ENCODE measurements at places on chromosomes 1 and 21.
A peak's percentile ranks its signal among the peaks of the same experiment; 100 is the strongest.

GRCh38 chr1:246099570-246099969, 407.5 kb downstream of the SMYD3 start:
- no peaks in the 10 kb centered on the region for H3K4me1 ChIP-seq
- no peak overlapping the region for H3K4me3 ChIP-seq
- H3K27me3 ChIP-seq, result no peaks in the 10 kb centered on the region

GRCh38 chr21:36183144-36183795, 26.6 kb downstream of the DOP1B start:
- no peaks in the 10 kb centered on the region for H3K4me1 ChIP-seq
- DNase-seq, result no peak
- H3K27ac ChIP-seq, result no peak overlapping the region
- H3K4me3 ChIP-seq, result no peak overlapping the region
- peaks cover 3% of the 10 kb centered on the region for H3K36me3 ChIP-seq

DNA sequence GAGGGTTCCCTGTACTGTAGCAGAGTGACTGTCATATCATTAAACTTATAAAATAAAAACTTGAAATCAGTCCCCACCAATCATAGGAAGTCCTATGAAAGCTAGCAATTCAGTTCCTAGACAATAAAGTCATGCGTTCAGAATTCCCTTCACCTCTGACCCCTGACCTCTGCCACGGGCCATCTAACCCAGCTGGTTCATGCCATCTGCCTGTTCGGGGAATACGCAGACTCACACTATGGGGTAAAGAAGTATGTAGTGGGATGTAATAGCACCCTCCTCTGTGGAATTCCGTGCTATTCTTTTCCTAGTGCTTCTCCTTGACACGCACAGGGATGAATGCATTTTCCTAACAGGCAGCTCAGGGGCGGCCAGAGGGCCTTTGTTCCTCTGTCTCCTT, 2.1 kb downstream of the GSTM4 start:
- H3K36me3 ChIP-seq, result peaks cover 6% of the 10 kb centered on the region
- H3K4me3 ChIP-seq, result no peak overlapping the region
- no peak for DNase-seq
- peak overlapping the region; percentile 39 for H3K27ac ChIP-seq
- peaks cover 4% of the 10 kb centered on the region for H3K27me3 ChIP-seq
- H3K4me1 ChIP-seq, result peaks cover 4% of the 10 kb centered on the region

GRCh38 chr1:70077066-70077465, 128.3 kb downstream of the LRRC40 start:
- no peaks in the 10 kb centered on the region for H3K4me1 ChIP-seq
- H3K27ac ChIP-seq, result no peak overlapping the region
- no peak for DNase-seq
- H3K36me3 ChIP-seq, result peaks cover 3% of the 10 kb centered on the region
- H3K4me3 ChIP-seq, result no peak overlapping the region

- H3K27ac ChIP-seq, result peak overlapping the region; percentile 97
- peaks cover 37% of the 10 kb centered on the region for H3K4me1 ChIP-seq
- no peak for DNase-seq
- H3K36me3 ChIP-seq, result peaks cover 49% of the 10 kb centered on the region
- peak overlapping the region; percentile 83 for H3K4me3 ChIP-seq
- H3K27me3 ChIP-seq, result no peaks in the 10 kb centered on the region
These were observed 697 bp upstream of the C21orf91 start for GRCh38 chr21:17819877-17820229.

- peaks cover 67% of the 10 kb centered on the region for H3K27me3 ChIP-seq
- H3K27ac ChIP-seq, result no peak overlapping the region
- H3K4me3 ChIP-seq, result no peak overlapping the region
- no peaks in the 10 kb centered on the region for H3K4me1 ChIP-seq
- no peak for DNase-seq
- no peaks in the 10 kb centered on the region for H3K36me3 ChIP-seq
These were observed 22.3 kb downstream of the PPFIA4 start for GRCh38 chr1:203048555-203049051.

DNA sequence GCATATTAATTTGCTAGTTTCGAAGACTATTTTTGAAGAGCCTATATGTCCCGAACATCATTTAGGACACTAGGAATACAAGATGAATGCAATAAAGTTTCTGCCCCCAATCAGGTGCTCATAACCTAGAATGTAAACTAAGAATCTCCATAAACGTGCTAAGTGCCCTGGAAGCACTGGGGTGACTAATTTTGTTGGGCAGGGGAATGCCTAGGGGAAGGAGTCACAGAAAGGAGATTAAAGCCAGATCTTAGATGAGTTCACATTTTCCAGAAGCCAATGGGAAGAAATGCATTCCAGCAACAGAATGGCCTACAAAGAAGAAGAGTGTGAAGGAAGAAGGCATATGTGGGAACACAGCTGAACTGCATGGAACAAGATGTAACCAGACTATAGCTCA, 19.5 kb downstream of the SCYL3 start:
- H3K27ac ChIP-seq, result no peak overlapping the region
- no peak for DNase-seq
- H3K27me3 ChIP-seq, result no peaks in the 10 kb centered on the region
- H3K4me1 ChIP-seq, result peaks cover 13% of the 10 kb centered on the region

DNA sequence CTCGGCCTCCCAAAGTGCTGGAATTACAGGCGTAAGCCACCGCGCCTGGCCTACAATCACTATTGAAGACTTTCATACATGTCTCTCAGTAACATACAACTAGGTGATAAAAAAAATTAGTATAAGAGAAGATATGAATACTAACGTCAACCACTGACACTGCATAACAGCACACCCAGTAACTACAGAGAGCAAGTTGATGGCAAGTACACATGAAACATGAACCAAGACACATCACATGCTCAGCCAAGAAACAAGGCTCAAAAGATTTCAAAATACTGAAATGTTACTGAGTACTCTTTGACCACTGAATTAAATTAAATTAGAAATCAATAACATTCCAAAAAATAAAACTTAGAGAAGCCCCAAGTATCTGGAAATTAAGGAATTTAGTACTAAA, 168.1 kb downstream of the SLC45A1 start:
- H3K27ac ChIP-seq, result no peak overlapping the region
- H3K4me3 ChIP-seq, result no peak overlapping the region
- H3K4me1 ChIP-seq, result no peaks in the 10 kb centered on the region

DNA sequence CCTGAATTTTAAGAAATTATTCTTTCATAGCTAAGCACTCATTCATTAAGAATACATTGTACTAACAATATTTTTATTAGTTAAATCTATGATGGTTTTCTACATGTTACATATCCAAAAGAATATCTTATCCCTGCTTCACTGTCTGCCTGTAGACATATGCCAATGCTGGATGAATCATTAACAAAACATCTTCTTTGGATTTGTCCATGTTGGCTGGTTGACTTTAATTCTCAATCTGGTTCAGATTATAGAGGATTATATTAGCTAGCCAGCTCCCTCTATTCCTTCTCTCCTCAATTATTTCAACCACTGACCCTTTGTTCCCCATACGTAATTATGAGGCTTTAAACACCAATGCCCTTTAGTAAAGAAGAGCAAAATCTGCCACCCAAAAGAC, 138.9 kb upstream of the DMRTA2 start:
- no peak for DNase-seq
- peaks cover 6% of the 10 kb centered on the region for H3K36me3 ChIP-seq
- no peak overlapping the region for H3K4me3 ChIP-seq
- H3K4me1 ChIP-seq, result peaks cover 2% of the 10 kb centered on the region
- no peaks in the 10 kb centered on the region for H3K27me3 ChIP-seq
- H3K27ac ChIP-seq, result no peak overlapping the region

DNA sequence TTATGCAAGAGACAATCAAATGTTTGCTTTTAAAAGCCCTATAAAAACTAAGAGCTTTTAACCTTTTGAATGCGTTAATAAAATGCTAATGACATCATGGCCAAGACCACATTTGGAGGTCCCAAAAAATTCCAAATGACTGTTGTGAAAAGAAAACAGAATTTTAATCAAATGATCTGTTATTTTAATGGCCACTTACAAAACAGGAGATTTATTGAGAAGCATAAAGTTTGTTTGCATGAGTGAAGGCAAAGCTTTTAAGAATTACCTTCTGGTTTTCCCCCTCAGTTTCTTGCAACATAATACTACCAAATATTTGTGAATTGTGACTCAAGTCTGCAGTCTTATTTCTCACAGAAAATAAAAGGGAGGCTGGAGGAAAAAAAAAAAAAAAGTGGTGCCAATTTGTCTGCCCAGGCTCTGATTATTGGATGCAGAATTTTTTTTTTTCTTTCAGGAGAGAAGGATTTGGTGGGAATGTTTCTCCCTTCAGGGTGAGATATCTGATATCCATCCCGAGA, 60.7 kb downstream of the GORAB start:
- DNase-seq, result no peak
- no peak overlapping the region for H3K4me3 ChIP-seq
- H3K4me1 ChIP-seq, result no peaks in the 10 kb centered on the region
- peak overlapping the region; percentile 42 for H3K27ac ChIP-seq

DNA sequence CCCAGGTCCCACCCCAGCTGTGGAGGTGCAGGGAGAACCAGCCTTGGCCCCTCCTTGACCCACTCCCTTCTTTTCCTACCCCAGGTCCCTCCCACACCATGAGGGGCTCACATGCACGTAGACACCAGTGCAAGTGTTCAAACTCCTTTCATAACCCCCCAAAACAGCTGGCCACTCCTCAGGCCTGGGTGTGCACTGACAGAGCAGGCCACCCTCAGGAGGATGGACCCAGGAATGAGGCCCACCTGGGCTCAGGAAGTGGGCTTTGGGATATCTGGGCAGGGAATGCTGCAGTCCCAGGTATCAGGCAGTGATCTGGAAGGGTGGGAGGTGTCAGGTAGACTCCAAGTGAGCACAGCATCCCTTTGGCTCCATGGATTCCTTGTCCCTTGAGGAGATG, 723.8 kb downstream of the MATN1 start:
- no peak for DNase-seq
- no peaks in the 10 kb centered on the region for H3K27me3 ChIP-seq
- H3K4me3 ChIP-seq, result no peak overlapping the region
- no peaks in the 10 kb centered on the region for H3K36me3 ChIP-seq
- H3K27ac ChIP-seq, result no peak overlapping the region

DNA sequence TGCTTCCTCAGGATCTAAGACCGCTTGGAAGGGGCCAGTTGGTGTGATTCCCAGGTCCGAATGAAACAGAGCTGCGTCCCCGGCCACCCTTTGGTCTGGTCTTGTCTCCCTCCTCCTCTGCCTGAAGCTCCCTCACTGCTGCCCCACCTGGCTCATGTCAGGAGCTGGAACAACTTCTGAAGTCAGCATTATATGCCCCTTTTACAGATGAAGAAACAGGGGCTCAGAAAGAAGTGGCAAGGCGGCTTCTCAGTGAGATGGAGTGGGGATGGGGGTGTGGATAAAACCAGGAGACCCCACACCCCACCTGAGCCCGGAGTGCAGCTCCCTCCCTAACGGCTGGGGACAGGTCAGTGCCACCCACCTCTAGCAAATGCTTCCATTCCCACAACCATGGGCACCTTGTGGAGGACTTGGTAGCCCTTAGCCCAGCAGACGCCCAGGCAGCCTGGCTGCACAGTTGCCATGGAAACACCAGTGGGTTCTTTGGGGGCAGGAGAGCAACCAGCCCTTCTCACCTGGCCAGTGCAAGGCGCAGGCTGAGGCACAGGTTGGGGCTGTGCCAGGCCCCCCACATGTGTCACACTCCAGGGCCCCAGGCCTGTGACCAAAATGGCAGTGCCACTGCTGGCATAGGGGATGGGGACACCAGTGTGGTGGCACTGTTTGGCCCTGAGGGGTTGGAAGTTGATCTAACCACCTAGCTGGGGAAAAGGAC, 31.9 kb upstream of the ECE1 start:
- H3K4me3 ChIP-seq, result no peak overlapping the region
- H3K4me1 ChIP-seq, result peaks cover 39% of the 10 kb centered on the region
- H3K27me3 ChIP-seq, result no peaks in the 10 kb centered on the region

DNA sequence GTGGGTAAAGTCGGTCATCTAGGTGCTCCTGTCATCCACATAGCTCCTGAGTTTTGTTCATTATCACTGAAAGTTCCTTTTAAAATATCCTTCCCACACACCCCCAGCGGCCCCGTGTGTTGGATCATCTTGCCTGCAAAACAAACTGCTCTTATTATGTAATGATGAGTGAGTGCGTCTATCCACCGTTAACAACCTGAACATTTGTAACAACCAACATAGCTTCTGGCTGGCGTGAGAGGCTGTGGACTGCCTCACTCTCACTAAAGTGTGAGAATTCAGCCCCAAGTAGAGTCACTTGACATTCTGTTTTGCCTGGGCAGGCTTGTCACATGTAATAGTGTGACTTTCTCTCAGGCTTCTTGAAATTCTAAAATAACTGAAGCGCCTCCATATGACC, 14.5 kb upstream of the KCNA2 start:
- peaks cover 19% of the 10 kb centered on the region for H3K4me1 ChIP-seq
- no peaks in the 10 kb centered on the region for H3K27me3 ChIP-seq
- H3K27ac ChIP-seq, result peak overlapping the region; percentile 89
- H3K36me3 ChIP-seq, result peaks cover 19% of the 10 kb centered on the region

- peaks cover 4% of the 10 kb centered on the region for H3K4me1 ChIP-seq
- H3K27ac ChIP-seq, result no peak overlapping the region
- H3K27me3 ChIP-seq, result no peaks in the 10 kb centered on the region
- no peak for DNase-seq
- H3K4me3 ChIP-seq, result no peak overlapping the region
- H3K36me3 ChIP-seq, result no peaks in the 10 kb centered on the region
These were observed 172.6 kb downstream of the CHRM3 start for GRCh38 chr1:239558991-239559390.

- no peaks in the 10 kb centered on the region for H3K4me1 ChIP-seq
- DNase-seq, result no peak
- H3K27me3 ChIP-seq, result no peaks in the 10 kb centered on the region
- no peak overlapping the region for H3K4me3 ChIP-seq
These were observed 334.7 kb downstream of the AMY1C start for GRCh38 chr1:104084380-104084779.

DNA sequence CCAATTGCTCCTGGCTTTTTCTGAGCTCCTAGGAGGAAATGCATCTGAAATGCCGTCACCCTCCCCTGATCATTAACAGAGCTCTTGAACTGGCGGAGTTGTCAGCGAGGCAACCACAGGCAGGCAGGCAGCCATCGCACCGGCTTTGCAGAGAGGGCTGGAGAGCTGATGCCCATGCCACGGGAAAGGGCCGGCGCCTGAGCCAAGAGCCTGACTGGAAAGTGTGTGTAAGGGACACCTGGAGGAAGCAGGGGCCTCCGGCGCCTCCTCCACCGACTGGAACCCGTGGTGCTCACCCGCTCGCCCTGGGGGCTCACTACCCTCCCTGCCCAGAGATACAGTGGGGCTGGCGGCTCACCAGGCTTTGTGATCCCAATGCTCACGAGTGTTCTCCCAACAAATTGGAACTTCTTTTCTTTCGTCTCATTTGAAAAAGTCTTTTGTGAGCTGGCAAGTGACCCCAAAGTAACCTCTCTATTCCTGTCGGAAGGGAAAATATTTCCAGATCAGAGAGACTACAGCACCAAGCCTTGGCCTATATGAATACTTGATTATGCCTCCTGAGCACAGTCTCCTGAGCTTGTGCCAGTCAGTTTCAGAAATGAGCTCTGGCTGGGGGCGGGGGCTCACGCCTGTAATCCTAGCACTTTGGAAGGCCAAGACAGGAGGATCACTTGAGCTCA, 97.7 kb upstream of the SLC25A33 start:
- H3K4me1 ChIP-seq, result no peaks in the 10 kb centered on the region
- no peak for DNase-seq
- no peak overlapping the region for H3K27ac ChIP-seq

GRCh38 chr1:38790422-38791163, 69.0 kb downstream of the RRAGC start:
- H3K36me3 ChIP-seq, result no peaks in the 10 kb centered on the region
- H3K4me3 ChIP-seq, result no peak overlapping the region
- DNase-seq, result no peak
- no peaks in the 10 kb centered on the region for H3K4me1 ChIP-seq
